ENCODE measurements at places on chromosomes 1 and 21. TPM values are rescaled to one million over a fixed set of nuclear protein-coding genes. Genes with fewer than 3 reads are reported as not detected.

Gene LRRC42
- total RNA-seq, result 24.7 TPM

Gene CD5L
- not detected for total RNA-seq

Gene OLFML2B
- 44.1 TPM for total RNA-seq

Gene CD84
- total RNA-seq, result not detected

Gene FAM167B
- 0.44 TPM for total RNA-seq

Gene CDCA8
- total RNA-seq, result 0.87 TPM

Gene FAM3B
- total RNA-seq, result not detected

Gene NR5A2
- 0.25 TPM for total RNA-seq

Gene CFAP45
- not detected for total RNA-seq

Gene TNFRSF8
- 0.05 TPM for total RNA-seq

Gene MAP10
- 1.4 TPM for total RNA-seq

Gene LDLRAD1
- total RNA-seq, result not detected

Gene ASCL5
- not detected for total RNA-seq

Gene AADACL3
- not detected for total RNA-seq

Gene C1orf141
- not detected for total RNA-seq

Gene BCL2L15
- total RNA-seq, result 0.12 TPM

Gene CLCA4
- not detected for total RNA-seq

Gene MMEL1
- total RNA-seq, result not detected

Gene RAB7B
- total RNA-seq, result 5.2 TPM

Gene FNDC10
- 12.5 TPM for total RNA-seq

Gene FHL3
- 26.2 TPM for total RNA-seq

Gene DNAH14
- 4.0 TPM for total RNA-seq

Gene SLC44A5
- 0.25 TPM for total RNA-seq

Gene IRF6
- 0.39 TPM for total RNA-seq

Gene MAP3K21
- 0.12 TPM for total RNA-seq

Gene VTCN1
- total RNA-seq, result not detected

Gene HES4
- 4.9 TPM for total RNA-seq

Gene ATP5PB
- 144 TPM for total RNA-seq

Gene CDC7
- 2.4 TPM for total RNA-seq

Gene ZNF436
- 32.6 TPM for total RNA-seq

Gene SLC16A4
- total RNA-seq, result 16.4 TPM

Gene MARK1
- 0.78 TPM for total RNA-seq

Gene RYR2
- total RNA-seq, result 0.25 TPM

Gene MAP3K7CL
- 9.9 TPM for total RNA-seq

Gene CD244
- total RNA-seq, result not detected

Gene DCST2
- total RNA-seq, result 0.06 TPM

Gene HSD17B7
- 10.7 TPM for total RNA-seq

Gene C1orf105
- not detected for total RNA-seq

Gene AIRE
- not detected for total RNA-seq

Gene NPPB
- total RNA-seq, result not detected

All from cardiac ventricle fibroblast (primary cell).